ENCODE measurements at places on chromosomes 13 and 19.

DNA sequence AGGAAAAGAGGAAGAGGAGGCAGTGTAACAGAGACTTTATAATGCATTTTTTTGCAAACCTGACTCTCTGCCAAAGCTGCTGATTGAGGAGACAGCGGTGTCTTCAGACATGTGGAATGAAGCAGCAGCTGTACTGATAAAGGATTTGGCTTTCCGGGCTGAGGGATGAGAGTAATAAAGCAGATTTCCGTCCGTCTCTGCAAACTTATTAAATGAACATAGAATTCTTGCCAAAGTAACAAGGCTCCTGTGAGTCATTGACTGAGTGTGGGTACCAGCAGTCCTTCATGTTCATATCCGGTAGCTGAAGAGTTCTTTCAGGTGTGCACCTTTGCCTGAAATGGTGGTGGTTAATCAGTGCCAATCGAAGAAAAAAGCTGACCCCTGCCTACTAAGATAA, 112.6 kb downstream of the LIG4 start:
- no peak for DNase-seq

DNA sequence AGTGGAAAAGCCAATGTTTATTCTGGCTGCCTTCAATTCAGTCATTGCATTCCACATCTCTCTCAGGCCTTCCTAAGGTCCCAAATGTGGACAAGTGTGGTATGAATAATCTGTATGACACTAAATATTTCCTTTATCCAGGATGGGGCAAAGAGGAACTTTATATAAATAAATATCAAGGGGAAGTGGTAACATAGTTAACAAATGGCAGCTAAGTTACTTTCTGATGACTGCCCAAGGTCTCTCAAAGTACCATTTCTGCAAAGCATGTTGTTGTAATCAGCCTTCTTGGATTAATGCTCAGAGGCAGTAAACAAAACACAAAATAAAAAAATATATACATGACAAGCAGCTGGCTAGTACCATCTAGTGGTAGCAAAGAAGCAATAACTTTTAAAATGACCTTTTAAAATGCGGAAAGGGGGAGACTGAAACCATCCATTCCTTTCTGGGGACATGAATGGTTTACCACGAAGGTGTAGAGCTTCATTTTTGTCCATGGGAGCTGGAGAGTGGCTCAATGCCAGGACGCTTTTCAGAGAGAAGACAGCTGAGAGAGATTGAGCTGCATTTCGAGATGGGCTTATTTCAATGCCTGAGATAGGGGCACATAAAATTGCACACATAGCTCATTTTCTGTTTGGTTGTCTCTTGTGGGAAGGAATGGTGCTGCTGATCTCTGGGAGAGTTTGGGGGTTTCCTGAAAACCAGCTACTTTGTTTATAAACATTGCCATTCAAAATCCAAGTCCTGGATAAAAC, 259.2 kb downstream of the RFC3 start:
- no peak for DNase-seq

- DNase-seq, result no peak
Measured at GRCh38 chr19:2429917-2430535, 2.6 kb upstream of the TIMM13 start.

DNA sequence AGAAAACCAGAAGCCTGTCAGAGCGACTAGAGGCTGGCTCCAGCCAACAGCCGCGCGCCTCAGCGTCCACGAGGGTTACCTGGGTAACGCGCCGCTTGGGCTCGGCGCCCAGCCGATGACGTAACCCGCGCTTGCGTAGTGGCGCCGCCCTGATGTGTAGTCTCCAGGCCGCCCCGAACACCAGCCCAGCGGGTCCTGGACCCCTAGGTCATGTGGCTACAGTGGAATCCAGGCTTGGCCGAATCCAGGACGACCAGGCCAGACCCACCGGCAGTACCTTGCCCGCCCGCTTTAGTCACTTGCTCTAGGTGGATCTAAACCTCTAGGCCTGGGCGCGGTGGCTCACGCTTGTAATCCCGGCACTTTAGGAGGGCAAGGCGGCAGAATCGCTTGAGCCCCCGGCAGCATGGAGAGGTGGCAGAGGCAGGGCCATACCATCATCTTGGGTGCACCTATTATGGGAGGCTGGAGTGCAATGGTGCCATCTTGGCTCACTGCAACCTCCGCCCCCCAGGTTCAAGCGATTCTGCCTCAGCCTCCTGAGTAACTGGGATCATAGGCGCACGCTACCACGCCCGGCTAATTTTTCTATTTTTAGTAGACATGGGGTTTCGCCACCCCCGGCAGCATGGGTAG, 7.2 kb upstream of the ZNF606 start:
- peak; percentile 87 for DNase-seq

GRCh38 chr13:106536244-106537034, 977 bp upstream of the EFNB2 start:
- peak; percentile 61 for DNase-seq

GRCh38 chr19:5397804-5398692, 57.2 kb upstream of the ZNRF4 start:
- DNase-seq, result no peak

GRCh38 chr19:17289489-17289888, 7.8 kb downstream of the ANKLE1 start:
- peak; percentile 8 for DNase-seq

DNA sequence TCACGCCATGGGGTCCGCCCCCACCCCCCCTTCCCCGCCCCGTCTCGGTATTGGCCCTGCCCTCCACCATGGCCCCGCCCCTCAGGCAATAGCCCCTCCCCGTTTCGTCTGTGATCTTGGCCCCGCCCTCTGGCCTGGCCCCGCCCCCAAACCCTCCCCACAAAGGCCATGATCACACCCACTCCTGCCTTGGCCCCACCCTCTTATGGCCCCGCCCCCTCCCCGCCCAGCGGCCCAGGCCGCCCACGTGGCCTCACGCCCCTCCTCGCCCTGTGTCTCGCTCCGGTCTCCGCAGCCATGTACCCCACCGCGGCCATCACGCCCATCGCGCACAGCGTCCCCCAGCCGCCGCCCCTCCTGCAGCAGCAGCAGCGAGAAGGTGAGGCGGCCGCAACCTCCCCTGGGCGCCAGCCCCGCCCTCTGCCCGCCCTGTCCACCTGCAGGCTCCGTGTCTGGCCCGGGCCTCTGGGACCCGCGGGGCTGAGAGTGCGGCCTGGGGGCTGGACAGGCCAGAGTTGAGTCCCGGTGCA, 61.3 kb downstream of the CELF5 start:
- no peak for DNase-seq

DNA sequence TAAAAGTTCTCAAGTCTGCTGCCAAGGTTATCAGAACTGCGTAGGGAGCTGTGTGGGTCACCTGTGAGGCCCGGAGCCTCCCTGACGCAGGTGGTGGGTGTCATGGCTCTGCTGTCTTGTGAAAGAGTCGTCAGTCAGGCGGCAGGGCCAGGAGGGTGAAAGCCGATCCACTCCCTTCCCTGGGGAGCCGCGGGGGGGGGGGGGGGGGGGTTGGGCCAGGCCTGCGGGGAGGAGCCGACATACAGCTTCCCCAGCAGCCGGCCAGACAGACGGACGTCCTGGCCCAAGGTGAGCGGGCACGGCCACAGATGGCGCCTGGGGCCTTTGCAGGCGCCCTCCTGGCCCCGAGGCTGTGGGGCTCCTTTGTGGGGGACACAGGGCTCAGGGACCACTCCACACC, 12.4 kb downstream of the SBNO2 start:
- no peak for DNase-seq

DNA sequence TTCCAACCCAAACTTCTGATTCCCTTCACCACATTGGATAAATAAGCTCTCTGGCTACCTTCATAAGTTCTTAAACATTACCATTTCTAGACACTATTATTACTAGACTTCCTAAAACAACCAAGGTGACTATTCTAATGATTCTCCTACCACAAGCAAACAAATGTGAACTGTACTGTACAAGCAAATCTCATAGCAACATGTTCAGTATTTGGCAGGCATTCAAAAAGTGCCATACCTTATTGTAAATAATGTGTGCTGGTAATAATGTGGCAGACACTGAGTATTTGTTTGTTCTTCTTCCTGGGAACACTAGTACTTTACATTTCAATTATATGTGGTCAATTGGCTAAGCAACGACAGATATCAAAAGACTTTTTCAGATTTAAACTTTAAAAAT, 986.0 kb upstream of the SPRY2 start:
- no peak for DNase-seq

- no peak for DNase-seq
Measured at GRCh38 chr19:14561249-14561648, 10.6 kb downstream of the NDUFB7 start.

DNA sequence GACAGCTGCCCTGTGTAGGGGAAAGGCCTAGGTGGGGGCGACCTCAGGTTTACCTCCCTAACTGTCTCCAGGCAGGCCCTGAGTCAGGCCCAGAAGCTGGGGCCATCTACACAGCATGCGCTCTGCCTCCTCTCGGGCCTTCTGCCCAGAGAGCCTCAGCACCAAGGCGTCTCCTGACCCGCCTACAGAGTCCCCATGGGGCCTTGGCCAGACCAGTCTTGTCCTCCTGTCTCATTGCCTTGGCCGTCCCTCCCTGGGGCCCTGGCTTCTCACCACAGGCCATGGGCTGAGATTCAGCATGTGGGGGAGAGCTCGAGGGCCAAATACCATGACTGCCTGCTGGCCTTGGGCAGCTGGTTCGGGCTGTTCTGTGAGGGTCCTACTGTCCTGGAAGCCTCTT, 59.0 kb downstream of the SMARCA4 start:
- no peak for DNase-seq

GRCh38 chr13:113862191-113862930, 1.5 kb downstream of the GAS6 start:
- DNase-seq, result no peak

GRCh38 chr19:41910992-41911888, 17.0 kb downstream of the ERFL start:
- DNase-seq, result no peak

GRCh38 chr19:39701291-39701690, 3.0 kb upstream of the LGALS14 start:
- no peak for DNase-seq

- no peak for DNase-seq
Measured at GRCh38 chr13:110841846-110842245, 73.0 kb downstream of the ANKRD10 start.

DNA sequence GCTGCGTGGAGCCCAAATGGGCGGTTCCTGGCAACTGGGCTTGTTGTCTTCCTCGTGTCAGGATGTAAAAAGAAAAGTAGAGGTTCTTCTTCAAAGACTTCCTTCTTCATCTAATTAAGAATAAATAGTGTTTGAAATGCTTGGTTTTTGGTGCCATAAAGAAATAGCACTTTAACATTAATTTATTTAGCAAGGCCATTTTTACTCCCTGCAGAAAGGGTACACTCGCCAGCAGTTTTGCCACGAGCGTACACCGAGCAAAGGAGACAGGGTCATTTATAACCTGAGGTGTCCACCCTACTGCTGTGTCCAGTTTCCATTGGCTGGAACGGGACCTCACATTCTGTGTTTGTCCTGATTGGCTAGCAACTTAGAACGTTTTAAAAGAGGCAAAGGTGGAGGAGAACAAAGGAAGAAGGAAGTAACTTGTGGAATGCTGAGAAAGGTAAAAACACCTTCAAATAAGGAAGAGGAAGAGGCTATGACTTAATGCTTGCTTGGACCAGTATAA, 21.8 kb upstream of the OR10H1 start:
- DNase-seq, result no peak

GRCh38 chr13:77339408-77339807, 12.5 kb upstream of the MYCBP2 start:
- DNase-seq, result no peak

DNA sequence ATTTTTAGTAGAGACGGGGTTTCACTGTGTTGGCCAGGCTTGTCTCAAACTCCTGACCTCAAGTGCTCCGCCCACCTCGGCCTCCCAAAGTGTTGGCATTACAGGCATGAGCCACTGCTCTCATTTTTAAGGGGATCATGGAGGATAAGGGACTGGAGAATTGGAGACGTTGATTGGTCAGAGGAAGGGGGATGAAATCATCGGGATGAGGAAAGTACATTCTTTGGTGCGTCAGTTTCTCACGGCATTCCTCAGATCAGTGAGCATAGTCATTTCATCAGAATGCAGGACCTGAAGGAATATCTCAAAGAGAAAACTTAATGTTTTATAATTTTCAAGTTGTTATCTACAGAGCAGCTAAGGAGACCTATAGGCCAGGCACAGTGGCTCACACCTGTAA, 14.0 kb downstream of the ZNF114 start:
- DNase-seq, result no peak

- no peak for DNase-seq
Measured at GRCh38 chr19:10102787-10103236, 334 bp upstream of the ANGPTL6 start.

DNA sequence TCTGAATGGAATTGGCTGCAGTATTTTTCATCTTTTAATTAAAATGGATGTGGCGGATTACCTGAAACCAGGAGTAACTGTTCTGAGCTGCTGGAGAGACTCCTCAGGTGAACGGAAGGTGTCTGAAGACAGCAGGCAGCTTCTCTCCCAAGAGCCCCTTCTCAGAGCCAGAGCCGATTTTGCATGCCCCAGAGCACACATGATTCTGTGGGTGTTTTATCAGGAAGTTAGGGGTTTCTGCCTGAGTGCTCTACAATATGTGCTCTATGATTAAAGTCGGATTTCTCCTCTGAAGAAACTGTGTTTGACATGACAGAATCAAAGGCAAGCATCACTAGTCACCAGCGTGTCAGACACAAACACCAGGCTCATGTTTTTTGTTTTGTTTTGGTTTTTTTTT, 60.7 kb upstream of the MCF2L start:
- no peak for DNase-seq

DNA sequence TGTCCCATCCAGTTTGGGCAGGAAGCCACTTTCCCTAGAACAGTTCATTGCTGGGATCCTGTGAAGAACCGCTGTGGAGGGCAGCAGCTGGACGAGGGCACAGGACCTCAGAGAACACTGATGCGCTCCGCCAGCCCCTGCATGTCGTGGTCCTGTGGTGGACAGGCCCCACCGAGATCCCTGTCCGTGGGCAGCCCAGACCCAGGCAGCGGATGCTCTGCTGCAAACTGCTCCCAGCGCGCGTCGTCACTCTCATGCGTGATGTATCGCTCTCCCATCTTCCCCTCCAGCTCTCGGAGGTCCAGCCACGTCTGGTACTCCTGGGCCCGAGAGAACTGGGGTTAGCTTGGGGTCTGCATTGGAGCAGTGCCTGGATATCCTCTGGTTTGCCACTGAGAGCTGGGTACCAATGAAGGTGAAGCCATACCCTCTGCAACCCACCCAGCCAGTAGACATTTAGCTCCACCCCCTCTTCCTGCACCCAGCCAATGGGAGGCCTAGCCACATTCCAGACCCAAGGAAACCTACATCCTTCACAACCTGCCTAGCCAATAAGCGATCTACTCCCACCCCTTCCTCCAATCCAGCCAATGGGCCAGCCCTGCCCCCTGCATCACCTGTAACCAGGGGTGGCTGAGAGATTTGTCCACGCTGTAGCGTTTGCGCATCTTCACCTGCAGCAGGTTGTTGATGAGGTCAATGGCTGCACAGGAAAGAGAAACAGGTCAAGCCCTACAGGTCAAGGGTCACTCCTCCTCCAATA, 13.6 kb upstream of the DACT3 start:
- DNase-seq, result peak; percentile 5

Data from hypothalamus (tissue), 51 donors.